ENCODE measurements at places on chromosomes 11 and 22.

DNA sequence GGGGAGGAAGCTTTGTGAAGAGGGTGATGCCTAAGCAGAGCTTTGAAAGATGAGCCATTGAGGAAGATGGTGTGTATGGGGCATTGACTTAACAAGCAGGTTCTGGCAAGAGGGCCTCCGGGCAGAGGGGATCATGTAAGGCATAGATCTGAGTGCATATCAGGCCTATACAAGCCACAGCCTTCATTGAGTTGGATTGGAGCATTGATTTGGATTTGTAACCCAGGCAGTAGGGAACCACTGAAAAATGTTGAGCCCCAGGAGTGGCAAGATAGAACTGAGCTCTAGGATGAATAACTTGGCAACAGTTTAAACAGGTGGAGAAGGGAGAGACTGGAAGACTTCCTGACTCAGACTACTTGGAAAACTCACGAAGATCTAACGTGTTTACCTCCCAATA lies 21.4 kb downstream of the PANX1 start:
- no peak for DNase-seq
- peaks cover 40% of the 10 kb centered on the region for H3K4me1 ChIP-seq
- no peak overlapping the region for H3K27ac ChIP-seq
- no peaks in the 10 kb centered on the region for H3K27me3 ChIP-seq
- no peak overlapping the region for H3K4me3 ChIP-seq
- H3K36me3 ChIP-seq, result no peaks in the 10 kb centered on the region

GRCh38 chr22:49107561-49107960 lies 720.1 kb downstream of the BRD1 start:
- H3K27ac ChIP-seq, result no peak overlapping the region
- no peaks in the 10 kb centered on the region for H3K36me3 ChIP-seq
- DNase-seq, result peak; percentile 40
- H3K27me3 ChIP-seq, result peaks cover 23% of the 10 kb centered on the region
- H3K4me3 ChIP-seq, result no peak overlapping the region

DNA sequence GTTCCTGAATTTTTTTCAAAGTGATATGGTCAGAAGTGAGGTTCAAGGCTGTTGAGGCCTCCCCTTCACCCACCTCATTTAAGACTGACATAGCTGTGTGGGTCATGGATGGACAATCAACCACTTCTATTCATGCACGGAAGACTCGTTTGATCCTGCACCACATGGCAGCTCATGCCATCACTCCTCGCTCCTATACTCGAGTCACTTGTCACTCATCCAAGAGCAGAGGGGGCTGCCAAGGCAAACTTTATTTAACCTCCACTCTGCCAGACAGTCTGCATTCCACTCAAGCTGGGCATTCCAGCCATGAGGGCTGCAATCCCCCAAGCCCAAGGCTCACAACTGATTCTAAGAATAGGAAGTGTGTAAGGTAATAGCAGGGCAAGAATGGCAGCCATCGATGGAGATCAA lies 34.1 kb downstream of the SNX19 start:
- no peak overlapping the region for H3K4me3 ChIP-seq
- DNase-seq, result no peak

- DNase-seq, result peak; percentile 29
- H3K36me3 ChIP-seq, result no peaks in the 10 kb centered on the region
- H3K27me3 ChIP-seq, result no peaks in the 10 kb centered on the region
- H3K27ac ChIP-seq, result no peak overlapping the region
Observed at GRCh38 chr11:15905366-15906104, 450.8 kb downstream of the SOX6 start.

- peaks cover 49% of the 10 kb centered on the region for H3K4me1 ChIP-seq
- H3K36me3 ChIP-seq, result no peaks in the 10 kb centered on the region
- no peak for DNase-seq
- no peaks in the 10 kb centered on the region for H3K27me3 ChIP-seq
Observed at GRCh38 chr11:75472081-75472732, 39.2 kb upstream of the KLHL35 start.

DNA sequence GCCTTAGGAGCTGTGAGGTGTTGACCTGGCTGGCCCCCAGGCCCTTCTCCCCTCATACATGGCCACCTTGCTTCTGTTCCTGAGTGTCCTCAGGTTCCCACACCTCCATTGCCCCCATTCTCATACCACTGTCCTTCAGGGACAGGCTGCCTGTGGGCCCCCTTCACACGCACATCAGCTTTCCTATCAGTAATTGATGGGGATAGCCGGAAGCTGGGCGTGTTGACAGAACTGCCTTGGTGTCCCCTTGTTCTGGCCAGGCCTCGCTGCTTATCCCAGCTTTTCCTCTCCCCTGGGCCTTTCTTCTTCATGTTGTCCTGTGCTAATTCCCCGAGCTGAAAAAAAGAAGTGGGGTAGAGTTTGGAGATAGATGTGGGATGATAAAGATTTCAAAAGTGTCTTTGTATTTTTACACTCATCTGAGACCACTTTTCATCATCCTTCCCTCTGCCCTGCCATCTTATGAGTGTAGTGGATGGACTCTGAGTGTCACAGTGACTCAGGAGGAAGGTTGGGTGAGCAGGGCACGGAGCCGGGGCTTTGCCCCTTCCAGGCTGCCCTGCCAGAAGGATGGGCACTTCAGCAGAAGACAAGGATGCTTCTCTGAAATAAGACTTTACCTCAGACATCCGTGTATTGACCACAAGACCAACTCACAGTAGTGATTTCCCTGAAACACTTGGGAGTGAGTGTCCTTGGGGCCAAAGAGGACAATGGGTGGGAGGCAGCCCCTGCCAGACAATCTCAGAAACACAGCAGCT lies 42.8 kb downstream of the MED15 start:
- no peak for DNase-seq
- H3K4me1 ChIP-seq, result peaks cover 56% of the 10 kb centered on the region
- peak overlapping the region; percentile 86 for H3K27ac ChIP-seq
- H3K27me3 ChIP-seq, result no peaks in the 10 kb centered on the region
- H3K36me3 ChIP-seq, result peaks cover 28% of the 10 kb centered on the region
- H3K4me3 ChIP-seq, result no peak overlapping the region

- H3K27me3 ChIP-seq, result no peaks in the 10 kb centered on the region
- no peak overlapping the region for H3K4me3 ChIP-seq
- H3K27ac ChIP-seq, result no peak overlapping the region
- no peaks in the 10 kb centered on the region for H3K36me3 ChIP-seq
- H3K4me1 ChIP-seq, result no peaks in the 10 kb centered on the region
Observed at GRCh38 chr11:103832762-103833161, 203.7 kb upstream of the DDI1 start.

GRCh38 chr11:125626288-125626950 lies 1.5 kb downstream of the CHEK1 start:
- peaks cover 13% of the 10 kb centered on the region for H3K4me1 ChIP-seq
- H3K27me3 ChIP-seq, result no peaks in the 10 kb centered on the region
- H3K36me3 ChIP-seq, result peaks cover 8% of the 10 kb centered on the region
- peak overlapping the region; percentile 25 for H3K27ac ChIP-seq

DNA sequence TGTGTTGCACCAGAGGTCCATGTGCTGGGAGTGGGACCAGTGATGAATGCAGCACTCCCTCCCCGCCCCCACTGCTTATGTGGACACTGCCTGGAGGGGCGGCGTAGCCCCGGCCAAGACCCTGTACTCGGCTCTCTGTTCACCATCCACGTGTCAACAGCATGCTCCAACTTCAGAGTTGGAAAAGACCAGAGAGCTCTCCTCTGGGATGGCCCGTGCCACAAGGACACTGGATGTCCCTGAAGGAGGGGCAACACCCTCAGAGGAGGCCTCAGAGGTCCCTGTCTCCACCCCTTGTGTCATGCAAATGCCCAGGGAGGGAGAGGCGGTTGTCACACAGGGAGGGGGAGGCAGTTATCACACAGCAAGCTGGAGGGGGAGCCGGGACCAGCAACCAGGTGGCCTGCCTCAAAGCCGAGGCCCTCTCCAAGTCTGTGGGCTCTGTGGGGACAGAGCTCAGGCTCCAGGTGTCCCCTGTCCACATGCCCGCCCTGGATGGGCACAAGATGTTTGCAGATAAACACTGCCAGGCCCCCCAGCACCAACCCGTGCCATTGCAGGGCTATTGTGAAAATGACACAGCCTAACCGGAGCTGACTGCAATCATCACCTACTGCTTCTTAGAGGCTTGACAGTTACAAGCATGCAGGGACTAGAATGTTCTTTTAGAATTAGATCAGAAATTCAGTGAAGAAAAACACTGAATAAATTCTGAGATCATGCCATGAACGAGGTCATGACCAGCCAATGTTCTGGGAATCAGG lies 121.1 kb downstream of the PHF21B start:
- H3K36me3 ChIP-seq, result no peaks in the 10 kb centered on the region
- H3K27me3 ChIP-seq, result peaks cover 4% of the 10 kb centered on the region
- no peak overlapping the region for H3K4me3 ChIP-seq
- H3K27ac ChIP-seq, result no peak overlapping the region
- H3K4me1 ChIP-seq, result no peaks in the 10 kb centered on the region

DNA sequence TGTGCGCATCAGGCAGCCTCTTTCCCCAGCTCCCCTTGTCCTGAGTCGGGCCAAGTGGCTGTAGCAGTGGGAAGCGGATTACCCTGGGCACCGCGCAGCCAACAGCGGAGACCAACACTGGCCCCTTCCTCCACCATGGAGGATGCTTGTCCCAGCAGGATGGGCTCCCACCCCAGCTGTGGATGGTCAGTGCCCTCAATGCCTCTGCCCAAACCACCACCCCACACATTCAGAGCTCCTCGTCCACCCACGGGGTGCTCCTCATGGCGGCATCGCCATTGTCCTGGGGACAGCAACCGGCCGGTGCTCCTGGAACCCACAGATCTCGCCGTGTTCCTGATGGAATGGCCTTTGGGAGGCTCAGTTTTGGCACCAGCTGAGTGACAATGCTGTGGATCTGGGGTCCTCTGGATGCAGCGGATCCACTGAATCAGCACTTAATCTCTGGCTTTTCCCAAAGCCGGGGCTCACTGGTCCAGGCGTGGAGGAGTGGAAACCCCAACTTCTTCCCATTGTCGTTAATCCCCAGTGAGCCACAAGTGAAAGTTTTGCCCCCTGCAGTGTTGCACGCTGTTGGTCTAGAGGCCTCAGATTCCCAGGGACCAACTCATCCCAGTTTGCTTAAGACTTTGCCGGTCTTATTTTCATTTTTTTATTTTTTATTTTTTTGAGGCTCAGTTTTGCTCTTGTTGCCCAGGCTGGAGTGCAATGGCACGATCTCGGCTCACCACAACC lies 4.1 kb upstream of the B4GALNT4 start:
- no peaks in the 10 kb centered on the region for H3K36me3 ChIP-seq
- peak; percentile 56 for DNase-seq
- no peak overlapping the region for H3K4me3 ChIP-seq
- peaks cover 29% of the 10 kb centered on the region for H3K27me3 ChIP-seq
- H3K4me1 ChIP-seq, result peaks cover 9% of the 10 kb centered on the region
- no peak overlapping the region for H3K27ac ChIP-seq

DNA sequence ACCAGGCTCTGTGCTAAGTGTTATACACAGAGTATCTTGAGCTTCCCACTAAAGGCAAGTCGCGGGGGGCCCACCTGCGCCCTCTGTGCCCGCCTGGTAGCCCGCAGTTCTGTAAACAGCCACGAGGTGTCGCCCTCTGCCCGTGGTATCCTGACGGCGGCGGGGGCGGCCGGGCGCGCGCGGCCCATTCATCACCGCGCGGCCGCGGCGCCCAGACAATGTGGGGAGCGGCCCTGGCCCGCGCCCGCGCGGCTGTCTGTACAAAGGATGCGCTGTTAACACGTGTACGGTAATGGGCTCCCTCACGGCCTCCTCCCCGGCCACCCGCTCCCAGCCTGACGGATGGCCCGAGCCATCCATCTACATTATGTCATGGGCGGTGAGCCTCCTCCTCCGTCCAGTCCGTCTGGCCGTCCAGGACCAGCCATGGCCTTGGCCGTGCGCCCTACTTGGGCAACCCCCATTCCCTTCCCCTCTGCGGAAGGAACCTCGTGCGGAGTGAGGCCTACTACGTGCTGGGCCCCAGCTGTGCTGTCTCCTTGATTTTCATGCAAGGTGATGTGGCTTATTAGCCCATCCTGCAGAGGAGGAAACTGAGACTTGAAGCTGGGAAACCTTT lies 99.4 kb downstream of the MIAT start:
- H3K4me3 ChIP-seq, result peak overlapping the region; percentile 25
- no peaks in the 10 kb centered on the region for H3K36me3 ChIP-seq
- DNase-seq, result peak; percentile 74
- H3K4me1 ChIP-seq, result no peaks in the 10 kb centered on the region

DNA sequence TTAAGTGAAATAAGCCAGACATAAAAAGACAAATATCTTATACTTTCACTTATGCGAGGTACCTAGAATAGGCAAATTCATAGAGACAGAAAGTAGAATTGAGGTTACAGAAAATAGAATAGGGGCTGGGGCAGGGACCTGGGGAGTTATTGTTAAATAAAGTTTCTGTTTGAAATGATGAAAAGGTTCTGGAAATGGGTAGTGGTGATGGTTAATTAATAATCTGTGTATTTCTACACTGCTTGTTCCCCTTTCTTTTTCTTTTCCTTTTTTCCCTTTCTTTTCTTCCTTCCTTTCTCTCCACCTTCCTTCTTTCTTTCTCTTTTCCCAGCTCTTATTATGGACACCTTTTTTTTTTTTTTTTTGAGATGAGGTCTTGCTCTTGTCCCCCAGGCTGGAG lies 2.8 kb downstream of the NAALADL1 start:
- H3K27me3 ChIP-seq, result no peaks in the 10 kb centered on the region
- H3K36me3 ChIP-seq, result no peaks in the 10 kb centered on the region
- DNase-seq, result no peak
- H3K4me1 ChIP-seq, result no peaks in the 10 kb centered on the region
- H3K27ac ChIP-seq, result no peak overlapping the region
- H3K4me3 ChIP-seq, result no peak overlapping the region

DNA sequence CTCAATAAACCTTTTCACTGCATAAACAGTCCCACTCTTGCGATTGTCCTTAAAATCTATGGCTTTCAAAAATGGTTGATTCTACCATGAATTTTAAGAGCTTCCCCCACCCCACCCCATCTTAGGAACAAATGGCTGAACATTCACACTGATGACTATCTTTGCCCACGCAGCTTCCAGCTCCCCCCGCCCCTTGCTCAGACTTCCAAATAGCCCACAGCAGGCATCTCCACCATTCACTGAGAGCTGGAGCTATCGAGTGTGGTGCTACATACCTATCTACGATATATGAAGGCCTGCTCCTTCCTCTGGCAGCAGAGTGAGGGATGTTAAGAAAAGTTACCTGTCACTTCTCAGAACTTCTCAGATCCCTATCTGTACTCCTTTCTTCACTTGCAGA lies 26.7 kb downstream of the EIF3F start:
- H3K27ac ChIP-seq, result no peak overlapping the region
- peaks cover 24% of the 10 kb centered on the region for H3K27me3 ChIP-seq
- peak; percentile 11 for DNase-seq
- H3K4me1 ChIP-seq, result no peaks in the 10 kb centered on the region

GRCh38 chr11:40183073-40184064 lies 1276.1 kb downstream of the LRRC4C start:
- H3K27me3 ChIP-seq, result no peaks in the 10 kb centered on the region
- H3K27ac ChIP-seq, result no peak overlapping the region
- no peak for DNase-seq
- no peak overlapping the region for H3K4me3 ChIP-seq
- H3K36me3 ChIP-seq, result no peaks in the 10 kb centered on the region

- H3K27ac ChIP-seq, result no peak overlapping the region
- H3K36me3 ChIP-seq, result no peaks in the 10 kb centered on the region
- no peak overlapping the region for H3K4me3 ChIP-seq
- no peaks in the 10 kb centered on the region for H3K27me3 ChIP-seq
- no peaks in the 10 kb centered on the region for H3K4me1 ChIP-seq
Observed at GRCh38 chr11:25159341-25159740, 662.5 kb downstream of the LUZP2 start.

GRCh38 chr11:65417702-65418430 lies 4.7 kb upstream of the NEAT1 start:
- H3K4me3 ChIP-seq, result peak overlapping the region; percentile 98
- DNase-seq, result peak; percentile 84
- H3K36me3 ChIP-seq, result no peaks in the 10 kb centered on the region
- peaks cover 47% of the 10 kb centered on the region for H3K4me1 ChIP-seq
- H3K27ac ChIP-seq, result peak overlapping the region; percentile 100

Data from upper lobe of right lung (tissue), 1 donor.